ENCODE measurements at places on chromosomes 7 and 10.

GRCh38 chr7:3063016-3063753, 19.5 kb upstream of the CARD11 start:
- peak; percentile 69 for DNase-seq

GRCh38 chr10:97707134-97707861, 6.2 kb upstream of the MARVELD1 start:
- DNase-seq, result no peak

DNA sequence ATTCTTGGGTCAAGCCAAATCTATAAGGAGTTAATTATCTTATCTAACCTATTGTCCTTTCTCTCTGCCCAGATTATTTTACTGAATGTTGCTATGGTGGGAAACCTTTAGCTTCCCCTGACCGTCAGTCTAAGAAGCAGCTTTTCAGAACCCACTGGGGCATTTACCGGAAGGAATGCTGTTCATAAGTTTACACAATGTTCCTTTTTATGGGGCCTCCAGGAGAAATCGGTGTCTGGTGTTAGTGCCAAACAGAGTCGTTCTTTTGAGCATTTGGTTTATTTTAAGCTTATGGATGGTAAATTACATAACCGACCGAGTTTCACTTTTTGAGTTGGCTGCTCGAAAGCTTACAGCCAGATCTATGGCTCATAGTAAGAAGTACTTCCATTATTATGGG, 111.9 kb downstream of the CACNB2 start:
- DNase-seq, result no peak

- no peak for DNase-seq
Measured at GRCh38 chr10:5538892-5539651, 14.3 kb downstream of the CALML3 start.

DNA sequence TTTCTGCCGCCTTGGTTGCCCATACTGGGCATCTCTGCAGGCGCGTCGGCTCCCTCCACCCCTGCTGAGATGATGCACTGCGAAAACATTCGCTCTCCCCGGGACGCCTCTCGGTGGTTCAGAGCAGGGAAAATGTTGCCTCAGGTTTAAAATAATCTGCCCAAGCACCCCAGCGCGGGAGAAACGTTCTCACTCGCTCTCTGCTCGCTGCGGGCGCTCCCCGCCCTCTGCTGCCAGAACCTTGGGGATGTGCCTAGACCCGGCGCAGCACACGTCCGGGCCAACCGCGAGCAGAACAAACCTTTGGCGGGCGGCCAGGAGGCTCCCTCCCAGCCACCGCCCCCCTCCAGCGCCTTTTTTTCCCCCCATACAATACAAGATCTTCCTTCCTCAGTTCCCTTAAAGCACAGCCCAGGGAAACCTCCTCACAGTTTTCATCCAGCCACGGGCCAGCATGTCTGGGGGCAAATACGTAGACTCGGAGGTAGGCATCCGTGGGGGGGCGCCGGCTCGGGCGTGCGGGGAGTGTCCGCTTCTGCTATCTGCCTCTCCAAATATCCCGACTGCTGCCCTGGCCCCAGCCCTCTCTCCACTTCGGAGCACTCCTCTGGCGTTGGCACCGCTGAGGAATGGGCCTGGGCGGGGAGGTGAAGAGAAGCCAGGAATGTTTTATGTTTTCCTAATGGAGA, at the start of gene CAV1:
CAV1 (plus strand) TSS at position 428 of the 689 bp plus-strand sequence; CDS start at position 455, 27 bp downstream.
- DNase-seq, result no peak

DNA sequence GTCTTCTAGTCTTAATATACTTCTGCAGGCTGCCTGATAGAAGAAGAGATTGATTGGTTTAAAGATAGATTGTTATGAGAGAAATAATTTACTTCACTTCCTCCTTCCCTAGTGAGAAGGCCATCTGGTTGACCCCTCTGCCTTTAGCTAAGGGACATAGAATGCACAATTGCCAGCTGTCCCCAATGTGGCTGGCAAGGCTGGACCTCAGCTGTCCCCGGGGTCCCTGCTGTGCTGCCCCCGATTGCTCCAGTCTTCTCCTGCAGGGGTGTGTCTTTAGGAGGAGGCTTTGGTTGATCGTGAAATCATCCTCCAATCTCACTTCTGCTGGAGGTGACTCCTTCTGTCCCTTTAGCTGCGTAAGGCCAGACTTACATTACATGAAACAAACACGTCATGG, 388.5 kb downstream of the DPP6 start:
- no peak for DNase-seq

DNA sequence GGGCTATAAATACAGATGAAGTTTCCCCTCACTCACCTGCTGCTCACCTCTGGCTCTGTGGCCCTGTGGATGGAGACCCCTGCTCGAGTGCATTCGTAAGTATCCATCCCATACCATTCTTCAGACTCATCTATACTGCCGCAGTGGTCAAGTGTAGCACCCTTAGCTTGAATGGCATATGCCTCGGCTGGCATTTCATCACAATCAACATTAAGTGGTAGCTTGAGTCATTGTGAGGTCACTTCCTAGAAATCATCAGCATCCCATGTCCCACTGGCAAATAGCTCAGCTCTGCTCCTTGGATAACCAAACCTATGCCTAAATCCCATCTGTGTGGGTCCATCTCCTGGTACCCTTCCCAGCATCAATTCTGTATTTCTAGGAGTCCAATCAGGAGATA, 38.2 kb downstream of the MDH2 start:
- DNase-seq, result no peak
